AG10803 (cell line): ENCODE measurements at places on chromosomes 2 and 18.
A peak's percentile ranks its signal among the peaks of the same experiment; 100 is the strongest.

DNA sequence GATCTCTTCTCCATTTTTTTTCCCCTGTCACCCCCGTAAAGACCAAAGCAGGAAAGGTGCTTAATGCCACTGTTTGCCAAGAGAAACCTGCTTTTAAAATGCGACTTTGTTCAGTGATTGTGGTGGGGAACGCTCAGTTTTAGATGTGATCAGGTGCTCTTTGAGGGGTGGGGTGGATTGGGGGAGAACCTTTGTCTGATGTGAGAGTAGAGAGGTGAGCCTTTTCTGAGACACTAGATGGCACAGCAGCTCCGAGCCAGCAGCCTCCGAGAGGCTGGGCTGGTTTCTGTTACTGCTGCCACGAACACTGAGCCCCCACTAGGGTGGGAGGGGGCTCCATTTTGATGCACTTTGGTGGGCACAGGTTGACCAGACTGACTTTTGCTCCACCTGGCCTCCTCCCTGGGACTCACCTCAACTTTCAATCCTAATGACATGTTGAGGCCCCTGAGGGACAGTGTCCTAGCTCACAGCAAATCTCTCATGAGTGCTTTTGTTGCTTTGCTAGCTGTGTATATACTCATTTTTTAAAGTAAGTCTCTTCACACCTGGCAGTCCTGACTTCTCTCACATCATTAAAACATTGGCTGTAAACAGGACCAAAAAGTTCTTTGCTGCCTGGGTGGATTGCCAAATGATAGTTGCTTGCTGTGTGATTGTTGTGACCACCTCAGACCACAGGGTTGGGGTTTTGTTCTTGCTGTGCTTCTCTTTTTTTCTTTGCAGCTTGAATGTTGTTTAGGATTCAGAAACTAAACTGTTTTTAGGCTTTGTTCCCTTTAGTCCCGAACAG, 98.2 kb upstream of the MAP3K20 start:
- DNase-seq: no peak

- DNase-seq: no peak
These were observed 230.3 kb downstream of the PDE11A start for GRCh38 chr2:177842243-177842642.

DNA sequence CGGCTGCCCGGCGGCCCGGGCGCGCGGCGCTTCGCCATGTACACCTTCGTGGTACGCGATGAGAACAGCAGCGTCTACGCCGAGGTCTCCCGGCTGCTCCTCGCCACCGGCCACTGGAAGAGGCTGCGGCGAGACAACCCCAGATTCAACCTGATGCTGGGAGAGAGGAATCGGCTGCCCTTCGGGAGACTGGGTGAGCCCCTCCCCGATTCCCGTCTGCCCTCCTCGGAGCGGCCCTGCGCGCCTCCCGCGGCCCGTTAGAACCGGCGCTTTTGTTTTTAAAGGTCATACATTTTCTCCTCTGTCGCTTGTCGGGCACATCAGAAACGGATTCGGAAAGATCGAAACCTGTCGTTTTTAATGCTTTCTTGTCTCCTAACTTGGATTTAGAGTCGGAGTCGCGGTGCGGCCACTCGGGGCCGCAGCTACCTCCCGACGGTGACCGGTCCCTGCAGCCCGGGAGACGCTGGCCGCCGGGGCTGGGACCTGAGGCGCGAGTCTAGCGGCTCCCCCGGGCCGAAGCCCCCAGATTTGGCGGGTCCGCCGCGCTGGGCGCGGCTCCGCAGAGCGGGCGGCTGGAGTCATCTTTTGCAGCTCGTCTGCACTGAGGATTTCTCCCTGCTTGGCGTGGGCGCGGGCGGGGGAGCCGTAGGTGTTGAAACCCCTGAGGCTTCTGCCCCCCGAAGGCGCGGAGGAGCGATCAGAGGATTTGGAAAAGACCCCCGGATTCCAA, 519 bp downstream of the TTL start:
- peak; percentile 43 for DNase-seq

GRCh38 chr2:83016343-83017110, 1442.6 kb downstream of the SUCLG1 start:
- no peak for DNase-seq

GRCh38 chr2:12935222-12935621, 218.5 kb downstream of the TRIB2 start:
- DNase-seq: no peak

- DNase-seq: no peak
These were observed 84.2 kb downstream of the ZNF516 start for GRCh38 chr18:76410660-76411417.

DNA sequence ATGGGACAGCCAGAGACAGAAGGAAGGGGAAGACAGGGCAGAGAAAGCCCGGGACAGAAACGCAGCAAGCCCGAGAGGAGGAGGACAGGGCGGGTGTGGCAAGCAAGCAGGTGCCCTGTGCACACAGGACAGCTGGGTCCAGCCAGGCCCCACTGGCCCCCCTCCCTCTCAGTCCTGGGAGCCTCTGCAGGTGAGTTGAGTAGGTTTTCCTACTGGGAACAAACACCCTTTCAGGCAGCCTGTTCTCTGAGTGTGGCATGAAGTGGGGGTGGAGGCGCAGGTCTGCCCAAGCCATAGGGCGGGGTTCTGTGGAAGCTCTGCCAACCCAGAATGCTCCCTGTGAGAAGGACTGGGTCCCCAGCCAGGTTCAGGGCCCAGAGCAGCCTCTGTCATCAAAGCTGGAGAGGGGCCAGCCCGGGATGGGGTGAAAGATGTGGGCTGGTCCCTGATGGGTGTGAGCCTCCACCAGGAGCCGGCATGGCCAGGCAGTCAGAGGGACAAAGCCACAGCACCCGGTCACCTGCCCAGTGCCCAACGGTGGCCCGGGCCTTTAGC, 129.4 kb downstream of the TFCP2L1 start:
- DNase-seq: no peak

DNA sequence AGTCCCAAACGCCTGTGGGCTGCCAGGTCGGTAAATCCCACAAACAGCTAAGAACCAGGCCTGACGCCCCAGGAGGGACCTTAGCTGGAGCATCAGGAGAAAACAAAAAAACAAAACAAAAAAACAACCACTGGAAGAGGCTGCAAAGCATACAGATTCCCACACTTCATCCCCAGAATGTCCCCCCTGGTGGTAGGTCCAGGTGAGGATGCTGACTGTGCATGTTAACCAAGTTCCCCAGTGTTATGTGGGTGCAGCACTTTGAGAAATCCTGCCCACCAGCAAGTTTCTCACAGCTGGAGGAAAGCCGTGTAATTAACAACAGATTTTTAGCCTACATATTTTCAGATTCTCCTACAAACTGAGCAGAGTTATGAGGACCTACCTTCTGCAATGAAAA, 15.1 kb downstream of the ST3GAL5 start:
- DNase-seq: peak; percentile 37

- DNase-seq: no peak
These were observed 5.2 kb upstream of the PDE1A start for GRCh38 chr2:182432051-182432450.

DNA sequence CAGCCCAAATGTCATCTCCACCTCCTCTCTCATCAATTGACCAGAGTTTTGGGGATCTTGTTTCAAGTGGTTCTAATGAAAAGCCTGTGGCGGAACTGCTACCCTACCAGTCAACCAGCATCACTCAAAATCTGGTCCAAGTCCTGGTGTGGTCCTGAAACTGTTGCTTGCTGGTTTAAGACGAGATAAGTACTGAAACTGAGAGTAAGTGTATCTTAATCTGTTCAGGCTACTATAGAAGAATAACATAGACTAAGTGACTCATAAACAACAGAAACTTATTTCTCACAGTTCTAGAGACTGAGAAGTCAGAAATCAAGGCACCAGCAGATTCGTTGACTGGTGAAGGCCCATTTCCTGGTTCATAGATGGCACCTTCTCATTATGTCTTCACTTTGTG, 879 bp upstream of the GALNT5 start:
- no peak for DNase-seq

GRCh38 chr18:56748698-56749268, 97.6 kb downstream of the WDR7 start:
- DNase-seq: peak; percentile 50

GRCh38 chr2:240877460-240878340, 9.1 kb downstream of the AGXT start:
- no peak for DNase-seq

DNA sequence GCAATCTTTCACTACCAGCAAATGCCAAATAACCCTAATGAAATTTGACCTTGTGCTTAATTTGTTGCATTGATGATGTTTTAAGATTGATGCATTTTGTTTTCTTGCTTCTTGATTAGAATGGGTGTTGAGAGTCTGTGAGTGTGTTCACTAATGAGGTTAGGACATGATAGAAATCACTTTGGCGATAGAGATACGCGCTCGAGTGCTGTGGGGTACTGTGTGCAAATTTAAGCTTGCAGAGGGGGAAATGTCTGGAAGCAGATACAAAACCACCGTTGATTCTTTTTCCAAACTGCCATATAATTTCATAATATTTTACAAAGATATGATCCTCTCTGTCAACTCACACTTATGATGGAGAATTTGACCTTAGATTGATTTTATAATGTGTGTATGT, 200.9 kb downstream of the PIEZO2 start:
- no peak for DNase-seq

- no peak for DNase-seq
These were observed 161.7 kb downstream of the CNTNAP5 start for GRCh38 chr2:124186801-124187200.

GRCh38 chr2:41782306-41783158, 265.3 kb upstream of the PKDCC start:
- peak; percentile 25 for DNase-seq

DNA sequence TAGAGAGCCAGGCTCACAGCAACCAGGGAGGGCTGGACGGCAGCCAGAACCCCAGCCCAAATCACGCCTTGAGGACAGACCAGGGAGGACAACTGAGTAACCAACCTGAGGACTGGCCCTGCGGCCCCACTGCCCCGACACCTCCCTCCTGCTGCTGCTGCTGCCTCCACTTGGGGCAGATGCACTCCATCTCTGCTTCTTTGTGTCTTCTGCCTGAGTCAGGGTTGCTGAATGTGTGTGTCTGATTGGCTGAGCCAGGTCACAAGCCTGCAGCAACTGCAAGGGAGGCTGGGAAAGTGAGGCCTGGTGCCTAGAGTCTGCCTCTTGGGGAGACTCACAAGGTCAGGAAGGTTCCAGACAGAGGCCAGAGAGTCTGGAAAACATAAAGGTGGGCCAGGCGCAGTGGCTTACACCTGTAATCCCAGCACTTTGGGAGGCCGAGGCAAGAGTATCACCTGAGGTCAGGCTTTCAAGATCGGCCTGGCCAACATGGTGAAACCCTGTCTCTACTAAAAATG, 83.4 kb downstream of the ZFP36L2 start:
- no peak for DNase-seq

DNA sequence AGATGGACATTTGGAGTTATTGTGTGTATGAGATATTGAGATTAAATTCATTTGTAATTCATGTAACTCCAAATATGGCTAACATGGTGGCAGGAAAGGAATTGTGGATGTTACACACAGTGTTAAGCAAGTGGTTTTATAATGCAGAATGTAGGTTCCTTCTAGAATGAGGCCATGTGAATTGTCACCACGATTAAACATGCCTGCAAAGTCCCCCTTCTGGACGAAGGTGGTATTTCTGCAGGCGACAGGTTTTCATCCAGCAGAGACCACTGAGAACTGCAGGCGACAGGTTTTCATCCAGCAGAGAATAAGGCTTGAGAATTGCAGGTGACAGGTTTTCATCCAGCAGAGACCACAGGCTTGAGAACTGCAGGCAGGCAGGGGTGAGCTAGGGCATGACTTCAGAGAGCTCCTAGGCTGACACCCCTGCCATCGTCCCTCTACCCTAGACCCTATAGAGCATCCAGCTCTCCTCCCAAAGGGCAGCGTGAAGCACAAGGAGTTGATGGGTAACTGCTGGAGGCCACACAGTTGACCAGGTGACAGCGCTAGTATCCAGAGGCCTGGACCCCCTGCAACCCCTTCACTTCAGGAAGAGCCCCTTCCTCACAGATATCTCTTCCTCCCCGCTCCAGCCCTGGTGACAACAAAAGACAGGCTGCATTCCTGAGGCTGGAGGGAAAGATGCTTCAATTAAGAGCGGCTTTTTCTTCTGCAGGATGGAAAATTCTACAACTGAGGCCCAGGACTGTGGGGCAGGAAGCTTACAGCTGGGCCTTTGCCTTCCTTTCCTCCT, 175.8 kb downstream of the LOXHD1 start:
- DNase-seq: peak; percentile 52

GRCh38 chr2:26635401-26635800, 5.8 kb downstream of the CIB4 start:
- no peak for DNase-seq

- DNase-seq: peak; percentile 76
These were observed 49.8 kb upstream of the ASB1 start for GRCh38 chr2:238376884-238377391.

GRCh38 chr2:25215948-25216679, 47.7 kb upstream of the POMC start:
- DNase-seq: peak; percentile 62

GRCh38 chr18:31688606-31689005, 4.2 kb upstream of the B4GALT6 start:
- no peak for DNase-seq

- no peak for DNase-seq
These were observed 11.2 kb upstream of the NABP1 start for GRCh38 chr2:191666732-191667131.

- peak; percentile 53 for DNase-seq
These were observed 34.8 kb downstream of the SF3B1 start for GRCh38 chr2:197399887-197400540.

- peak; percentile 17 for DNase-seq
These were observed 722 bp downstream of the MAP4K4 start for GRCh38 chr2:101698014-101698843.

DNA sequence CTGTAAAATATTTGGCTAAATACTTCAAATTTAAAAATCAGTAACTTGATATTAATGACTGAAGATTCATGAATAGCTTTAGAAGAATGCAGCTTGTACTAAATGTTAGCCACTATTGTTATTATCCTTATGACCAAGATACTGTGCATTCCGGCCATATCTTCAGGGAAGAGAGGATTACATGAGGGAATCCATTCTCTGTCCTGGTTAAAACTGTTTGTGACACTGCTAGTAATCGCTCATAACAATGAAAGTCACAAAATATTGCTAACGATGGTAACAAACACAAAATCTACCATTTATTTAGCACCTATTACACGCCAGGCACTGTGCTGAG, 217.7 kb downstream of the PRKCE start:
- peak; percentile 75 for DNase-seq

GRCh38 chr2:20456636-20457426, 10.0 kb downstream of the RHOB start:
- no peak for DNase-seq

DNA sequence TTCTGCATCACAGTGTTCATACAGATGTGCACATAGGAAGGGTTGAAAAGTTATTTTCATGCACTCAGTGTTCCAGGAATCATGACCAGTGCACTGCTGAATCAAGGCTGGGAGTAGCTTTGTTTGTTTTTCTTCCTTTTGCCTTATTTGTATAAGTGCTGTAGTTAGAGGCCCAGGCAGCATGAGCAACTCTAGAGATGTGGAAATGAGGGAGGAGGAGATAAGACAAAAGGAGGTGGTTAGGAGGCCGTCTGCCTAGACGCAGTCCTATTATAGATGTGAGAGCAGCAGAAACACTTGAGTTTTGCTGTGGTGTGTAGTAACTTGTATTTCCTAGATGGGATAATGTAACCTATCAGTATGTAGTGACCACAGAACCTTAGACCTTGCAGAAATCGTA, 264.3 kb upstream of the RASGRP3 start:
- DNase-seq: peak; percentile 74
